ENCODE measurements at places on chromosomes 5 and 9.

GRCh38 chr5:140391732-140392131 lies 9.9 kb upstream of the ANKHD1 start:
- no peak for DNase-seq

DNA sequence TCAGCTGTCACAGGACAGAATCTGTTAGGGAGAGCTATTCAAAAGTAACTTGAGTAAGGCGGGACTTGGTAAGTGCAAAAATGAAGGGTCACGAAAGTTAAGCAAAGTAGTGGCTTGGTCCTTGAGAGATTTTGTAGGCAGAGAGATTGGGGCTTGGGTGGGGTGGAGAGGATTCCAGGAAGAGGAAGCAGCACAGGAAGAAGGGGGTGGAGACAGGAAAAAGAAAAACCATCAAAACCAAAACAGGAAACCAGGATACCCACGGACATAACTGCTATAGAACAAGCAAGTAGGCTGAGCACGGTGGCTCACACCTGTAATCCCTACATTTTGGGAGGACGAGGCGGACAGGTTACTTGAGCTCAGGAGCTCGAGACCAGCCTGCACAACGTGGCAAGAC lies 3.7 kb downstream of the ROPN1L start:
- no peak for DNase-seq

GRCh38 chr5:78587775-78588291 lies 60.7 kb downstream of the LHFPL2 start:
- no peak for DNase-seq

GRCh38 chr5:89710006-89710405 lies 699.5 kb downstream of the CETN3 start:
- DNase-seq = no peak

GRCh38 chr5:173247510-173247909 lies 12.5 kb upstream of the NKX2-5 start:
- no peak for DNase-seq

DNA sequence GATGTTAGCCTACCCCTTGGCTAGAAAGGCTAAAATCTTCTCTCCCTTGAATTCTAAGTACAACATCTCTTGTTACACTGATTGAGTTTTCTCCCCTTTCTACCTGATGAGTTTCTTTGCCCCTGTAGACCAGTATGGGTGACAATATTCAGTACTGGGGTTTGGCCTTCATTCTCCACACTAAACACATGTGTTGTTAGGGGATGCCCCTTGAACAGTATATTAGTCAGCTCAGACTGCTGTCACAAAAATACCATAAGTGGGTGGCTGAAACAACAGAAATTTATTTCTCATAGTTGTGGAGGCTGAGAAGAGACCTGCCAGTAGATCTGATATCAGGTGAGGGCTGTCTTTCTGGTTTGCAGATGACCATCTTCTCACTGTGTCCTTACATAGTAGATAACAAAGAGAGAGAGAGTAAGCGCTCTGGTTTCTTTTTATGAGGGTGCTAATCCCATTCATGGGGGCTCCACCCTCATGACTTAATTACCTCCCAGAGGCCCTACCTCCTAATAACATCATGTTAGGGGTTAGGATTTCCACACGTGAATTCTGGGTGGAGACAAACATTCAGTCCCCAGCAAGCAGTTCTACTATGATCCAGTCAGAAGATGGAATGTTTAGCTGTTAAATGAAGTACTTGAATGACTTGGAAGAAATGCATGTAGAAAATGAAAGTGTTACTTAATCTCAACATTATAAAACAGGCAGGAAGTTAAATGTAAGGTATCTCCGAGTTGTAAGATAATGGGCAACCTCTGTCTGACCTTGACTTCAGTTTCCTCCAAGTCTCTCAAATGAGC lies 17.5 kb downstream of the VLDLR start:
- no peak for DNase-seq

- DNase-seq = no peak
Measured at GRCh38 chr5:96671441-96671840, 9.3 kb downstream of the CAST start.

DNA sequence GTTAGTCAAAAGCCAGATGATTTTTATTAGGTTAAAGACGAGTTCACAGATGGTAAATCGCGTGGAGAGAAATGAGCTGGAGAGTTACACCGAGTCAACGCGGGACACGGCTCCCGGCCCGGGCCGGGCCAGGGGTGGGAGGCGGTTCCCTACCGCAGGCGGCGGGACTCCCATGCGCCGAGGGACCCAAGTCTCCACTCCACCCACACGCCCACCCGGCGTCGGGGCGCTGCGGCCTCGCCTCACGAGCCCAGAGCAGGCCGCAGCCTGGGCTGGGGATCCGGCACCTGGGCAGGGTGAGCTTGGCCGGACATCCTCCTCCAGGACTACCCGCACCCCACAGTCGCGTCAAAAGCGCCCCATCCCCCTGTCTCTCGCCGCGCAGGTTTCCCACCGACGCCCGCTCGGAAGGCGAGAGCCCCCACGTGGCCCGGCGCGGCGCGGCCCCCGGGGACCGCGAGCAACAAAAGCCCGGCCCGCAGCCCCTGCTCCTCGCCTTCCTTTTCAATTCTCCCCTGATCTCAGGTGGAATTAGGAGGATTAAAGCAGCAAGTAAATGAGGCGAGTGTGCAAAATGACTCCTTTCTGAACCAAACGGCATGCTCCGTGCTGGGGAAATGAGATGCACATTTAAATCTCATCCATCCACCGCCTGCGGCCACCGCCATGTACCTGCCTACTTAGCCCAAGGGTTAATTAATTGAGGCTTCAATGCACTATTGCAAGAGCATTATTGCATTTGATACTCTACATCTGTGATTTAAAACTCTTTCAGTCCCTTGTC lies 196.5 kb upstream of the TBCA start:
- DNase-seq = no peak

DNA sequence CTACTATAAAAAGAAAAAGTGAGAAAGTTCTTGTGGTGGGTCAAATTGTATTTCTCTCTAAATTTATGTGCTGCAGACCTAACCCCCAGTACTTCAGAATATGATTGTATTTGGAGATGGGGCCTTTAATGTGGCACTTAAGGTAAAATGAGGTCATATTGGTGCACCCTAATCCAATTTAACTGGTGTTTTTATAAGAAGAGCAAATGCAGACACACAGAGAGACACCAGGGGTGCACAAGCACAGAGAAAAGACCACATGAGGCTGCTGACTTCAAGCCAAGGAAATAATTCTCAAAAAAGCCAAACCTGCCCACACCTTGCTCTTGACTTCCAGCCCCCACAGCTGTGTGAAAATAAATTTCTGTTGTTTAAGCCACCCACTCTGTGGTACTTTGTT lies 80.2 kb upstream of the HTR4 start:
- DNase-seq = no peak

DNA sequence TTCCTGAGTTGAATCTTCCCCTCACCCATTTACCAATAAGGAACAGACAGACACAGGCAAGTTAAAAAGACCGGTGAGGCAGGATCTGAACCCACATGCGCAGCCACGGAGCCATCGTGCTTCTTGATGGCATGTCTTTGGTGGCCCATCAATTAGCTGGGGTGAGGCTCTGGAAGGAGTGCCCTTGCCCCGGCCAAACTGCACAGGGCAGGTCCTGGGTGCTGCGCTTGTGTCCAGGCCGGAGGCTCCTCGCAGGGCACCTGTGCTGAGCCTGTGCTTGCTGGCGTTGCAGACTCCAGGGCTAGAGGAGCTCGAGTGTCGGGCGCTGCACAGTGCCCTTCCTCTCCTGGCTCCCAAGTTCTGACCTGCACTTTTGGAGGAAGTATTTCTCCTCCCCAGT lies 66.4 kb downstream of the PSMB7 start:
- no peak for DNase-seq

DNA sequence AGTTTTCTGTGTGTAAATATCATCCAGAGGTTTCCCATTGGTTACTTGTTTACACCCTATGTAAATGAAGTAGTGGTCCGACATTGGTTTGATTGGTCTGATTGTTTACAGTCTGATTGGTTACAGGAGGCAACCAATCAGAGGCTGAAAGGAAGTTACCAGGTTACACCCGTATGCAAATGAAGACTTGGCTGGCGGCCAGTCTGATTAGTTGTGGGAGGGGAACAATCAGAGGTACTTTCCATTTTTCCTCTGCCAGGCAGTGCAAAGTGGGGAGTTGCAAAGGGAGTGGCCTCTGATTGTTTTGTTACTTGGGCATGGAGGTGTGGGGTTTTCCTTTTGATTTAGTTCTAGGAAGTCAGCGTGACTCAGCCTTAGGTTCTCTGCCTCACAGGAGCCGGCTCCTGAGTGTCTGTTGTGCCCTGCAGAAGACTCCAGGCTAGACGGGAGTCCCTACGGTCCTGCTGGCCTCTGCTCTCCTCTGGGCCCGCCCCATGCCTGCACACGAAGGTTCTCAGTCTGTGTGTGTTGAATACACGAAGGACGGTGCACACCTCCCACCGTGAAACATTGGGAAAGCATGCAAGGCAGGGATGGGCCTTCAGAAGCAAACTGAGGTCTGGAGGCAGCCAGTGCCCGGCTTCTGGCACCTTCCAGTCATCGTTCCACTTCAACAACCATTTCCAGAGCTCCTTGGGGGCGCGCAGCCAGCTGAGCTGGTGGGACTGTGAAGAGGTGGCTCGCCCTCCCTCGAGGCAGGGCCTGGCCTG lies 42.9 kb downstream of the OLFM1 start:
- no peak for DNase-seq

GRCh38 chr9:133429641-133430161 lies 7.5 kb downstream of the ADAMTS13 start:
- DNase-seq = no peak

GRCh38 chr9:110788871-110789270 lies 120.3 kb downstream of the MUSK start:
- DNase-seq = no peak

GRCh38 chr9:1383899-1384455 lies 333.8 kb downstream of the DMRT2 start:
- no peak for DNase-seq

DNA sequence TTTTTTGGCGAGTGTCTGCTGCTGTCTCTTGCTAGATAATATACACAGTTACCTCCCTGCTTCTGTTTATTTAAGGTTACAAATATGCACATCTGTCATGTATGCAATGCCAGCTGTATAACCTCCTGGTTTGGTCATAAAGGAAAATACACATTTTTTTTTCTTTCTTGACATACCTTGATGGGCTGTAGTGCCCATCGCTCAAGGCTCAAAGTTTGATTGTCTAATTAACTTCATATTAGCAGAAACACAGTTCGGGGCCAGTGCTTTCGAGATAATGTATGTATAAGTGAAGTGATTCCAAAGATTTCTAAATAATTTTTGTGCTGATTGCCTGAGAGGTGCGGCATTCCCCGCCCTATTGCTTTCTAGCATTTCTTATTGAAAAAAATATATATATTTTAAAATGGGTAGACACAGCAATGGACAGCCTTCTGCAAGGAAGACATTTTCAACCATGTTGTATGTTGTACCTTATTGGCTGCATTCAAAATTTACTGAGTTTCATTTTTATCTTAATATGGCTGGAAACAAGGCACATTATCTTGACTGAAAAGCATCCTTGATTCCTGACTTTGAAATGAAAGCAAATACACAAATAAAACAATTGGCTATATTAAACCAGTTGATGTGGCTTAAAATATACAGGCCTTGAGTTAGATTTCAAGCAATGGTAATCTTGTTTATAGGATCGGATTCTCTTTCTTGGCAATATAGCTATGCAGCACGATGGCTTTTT lies 206.2 kb downstream of the MEF2C start:
- no peak for DNase-seq

- no peak for DNase-seq
Measured at GRCh38 chr5:33231214-33231710, 209.5 kb upstream of the TARS1 start.

DNA sequence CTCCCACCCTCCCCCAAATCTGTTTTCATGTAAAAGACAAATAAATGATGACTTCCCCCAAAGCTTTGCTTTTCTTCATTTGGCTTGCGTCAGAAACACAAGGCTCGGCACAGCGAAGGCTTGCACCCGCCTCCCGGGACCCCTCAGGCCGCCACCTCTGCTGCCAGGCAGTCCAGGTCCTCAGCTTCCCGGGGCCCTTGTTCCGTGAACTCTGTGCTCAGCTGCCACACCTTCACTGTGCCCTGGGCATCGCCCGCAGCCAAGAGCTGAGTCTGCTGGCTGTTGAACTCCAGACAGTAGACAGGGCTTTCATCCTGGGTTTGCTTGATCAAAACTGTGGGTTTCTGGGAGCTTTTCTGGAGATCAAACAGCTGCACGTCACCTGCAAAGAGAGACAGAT lies 23.0 kb downstream of the DYNC2I2 start:
- DNase-seq = no peak

DNA sequence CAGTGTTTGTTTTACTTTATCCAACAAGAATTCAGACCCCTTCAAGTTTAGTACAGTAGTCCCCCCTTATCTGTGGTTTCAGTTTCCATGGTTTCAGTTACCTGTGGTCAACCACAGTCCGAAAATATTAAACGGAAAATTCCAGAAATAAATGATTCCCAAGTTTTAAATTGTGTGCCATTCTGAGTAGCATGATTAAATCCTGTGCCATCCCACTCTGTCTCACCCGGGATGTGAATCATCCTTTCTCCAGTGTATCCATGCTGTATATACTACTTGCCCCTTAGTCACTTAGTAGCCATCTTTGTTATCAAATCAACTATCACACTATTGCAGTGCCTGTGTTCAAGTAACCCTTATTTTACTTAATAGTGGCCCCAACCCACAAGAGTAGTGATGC lies 153.8 kb upstream of the RASA1 start:
- no peak for DNase-seq

GRCh38 chr9:13171261-13171660 lies 108.2 kb downstream of the MPDZ start:
- DNase-seq = no peak

GRCh38 chr5:74409166-74409706 lies 231.3 kb downstream of the ENC1 start:
- no peak for DNase-seq

DNA sequence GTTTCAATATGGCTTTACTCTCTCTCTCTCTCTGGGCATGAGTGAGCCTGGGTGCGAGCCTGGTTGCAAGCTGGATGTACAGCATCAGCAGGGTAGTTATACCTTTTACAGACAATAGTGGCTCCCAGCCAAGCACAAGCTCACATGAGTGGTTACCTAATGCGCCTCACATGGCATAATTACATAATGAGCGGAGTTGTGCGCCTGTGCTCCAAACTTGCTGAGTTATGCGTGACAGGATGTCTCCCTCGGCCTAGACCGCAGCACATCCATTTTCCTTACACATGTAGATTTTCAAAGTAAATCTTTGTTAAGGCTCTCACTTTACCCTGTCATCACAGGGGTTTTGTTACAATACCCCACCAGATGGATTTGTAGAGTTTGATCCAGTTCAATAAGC lies 233.5 kb upstream of the WWC1 start:
- no peak for DNase-seq
